Esophagus muscularis mucosa (tissue), 4 donors: ENCODE measurements at places on chromosomes 1 and 21. TPM values are rescaled to one million over a fixed set of nuclear protein-coding genes. Genes with fewer than 3 reads are reported as not detected.

DNA sequence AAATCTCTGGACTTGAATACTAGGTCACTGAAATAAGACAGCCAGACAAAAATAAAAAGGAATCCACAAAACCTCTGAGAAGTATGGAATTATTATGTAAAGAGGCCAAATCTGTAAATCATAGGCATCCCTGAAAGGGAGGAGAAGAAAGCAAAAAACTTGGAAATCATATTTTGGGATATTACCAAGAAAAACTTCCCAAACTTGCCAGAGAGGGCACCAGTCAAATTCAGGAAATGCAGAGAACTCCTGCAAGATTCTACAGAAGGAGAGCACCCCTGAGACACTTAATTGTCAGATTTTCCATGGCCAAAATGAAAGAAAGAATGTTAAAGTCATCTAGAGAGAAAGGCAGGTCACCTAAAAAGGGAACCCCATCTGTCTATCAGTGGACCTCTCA lies 862.3 kb upstream of the PRMT6 start:
- DNase-seq: no peak

SRSF10 gene
- 57.0 TPM for total RNA-seq

RUNX1 gene
- total RNA-seq: 10.9 TPM

OR2L8 gene
- not detected for total RNA-seq
